ENCODE measurements at places on chromosomes 12 and 14.

- DNase-seq: no peak
These were observed 84.7 kb downstream of the TBC1D30 start for GRCh38 chr12:64909124-64909523.

DNA sequence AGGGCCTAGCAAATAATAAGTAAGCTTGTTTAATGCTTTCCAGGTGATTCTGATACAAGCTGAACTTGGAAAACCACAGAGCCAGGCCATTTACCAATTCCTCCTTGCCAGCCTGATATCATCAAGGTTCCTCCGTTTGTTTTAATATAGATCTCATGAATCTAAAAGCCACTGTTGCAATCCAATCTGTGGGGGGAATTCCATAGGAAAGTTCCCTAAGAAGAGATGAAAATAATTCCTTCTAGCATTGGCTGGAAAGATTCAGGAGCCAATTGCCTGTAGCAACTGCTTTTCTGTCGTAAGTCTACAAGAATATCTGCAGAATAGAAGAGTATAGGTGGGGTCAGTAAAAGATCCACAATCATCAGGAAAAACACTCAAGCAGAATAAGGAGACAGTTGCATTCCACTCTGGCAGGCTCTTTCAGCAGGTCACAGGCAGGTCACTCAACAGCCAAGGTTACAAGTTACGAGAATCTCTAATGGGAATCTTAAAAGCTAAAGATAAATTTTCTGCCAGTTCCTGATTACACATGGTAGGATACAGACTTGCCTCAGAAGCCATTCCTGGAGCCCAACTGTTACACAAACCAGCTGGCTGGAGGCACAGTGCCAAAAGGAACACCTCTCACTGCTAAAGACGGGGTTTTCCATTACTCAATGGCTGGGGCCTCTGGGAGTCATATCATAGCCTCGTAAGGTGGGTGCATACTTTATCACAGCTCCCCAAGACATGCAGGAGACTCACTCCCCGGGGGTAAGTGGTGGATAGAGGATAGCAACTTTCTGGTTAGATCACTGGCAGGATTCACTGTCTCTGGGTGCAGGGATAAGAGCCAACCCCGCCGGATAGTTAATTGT lies 43.6 kb downstream of the FGD6 start:
- no peak for DNase-seq

GRCh38 chr12:25894759-25895158 lies 63.7 kb upstream of the RASSF8 start:
- DNase-seq: no peak

- no peak for DNase-seq
These were observed 132.8 kb upstream of the CPSF6 start for GRCh38 chr12:69106482-69107118.

- no peak for DNase-seq
These were observed 407.7 kb upstream of the OR4E1 start for GRCh38 chr14:22081337-22081736.

- DNase-seq: no peak
These were observed 178.6 kb upstream of the PDE3A start for GRCh38 chr12:20189767-20190166.

DNA sequence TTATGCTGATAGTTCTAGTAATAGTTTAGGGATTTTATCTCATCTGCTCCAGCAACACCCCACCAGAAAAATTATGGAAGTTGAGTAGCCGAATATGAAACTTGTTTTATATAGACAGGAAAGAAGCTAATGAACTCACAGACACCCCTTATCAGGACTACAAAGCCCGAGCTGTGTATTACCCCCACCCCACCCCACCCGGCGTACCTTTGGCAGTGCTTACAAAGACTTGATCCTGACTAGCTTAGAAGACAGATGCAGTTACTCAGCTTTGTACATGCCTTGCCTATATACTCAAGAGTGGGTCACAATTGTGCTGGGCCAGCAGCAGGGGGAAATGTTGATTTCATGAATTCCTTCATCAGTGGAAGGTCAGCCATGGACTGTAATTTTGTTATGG lies 22.4 kb downstream of the PROX2 start:
- no peak for DNase-seq

- no peak for DNase-seq
These were observed 180.0 kb downstream of the DAD1 start for GRCh38 chr14:22409006-22409405.

DNA sequence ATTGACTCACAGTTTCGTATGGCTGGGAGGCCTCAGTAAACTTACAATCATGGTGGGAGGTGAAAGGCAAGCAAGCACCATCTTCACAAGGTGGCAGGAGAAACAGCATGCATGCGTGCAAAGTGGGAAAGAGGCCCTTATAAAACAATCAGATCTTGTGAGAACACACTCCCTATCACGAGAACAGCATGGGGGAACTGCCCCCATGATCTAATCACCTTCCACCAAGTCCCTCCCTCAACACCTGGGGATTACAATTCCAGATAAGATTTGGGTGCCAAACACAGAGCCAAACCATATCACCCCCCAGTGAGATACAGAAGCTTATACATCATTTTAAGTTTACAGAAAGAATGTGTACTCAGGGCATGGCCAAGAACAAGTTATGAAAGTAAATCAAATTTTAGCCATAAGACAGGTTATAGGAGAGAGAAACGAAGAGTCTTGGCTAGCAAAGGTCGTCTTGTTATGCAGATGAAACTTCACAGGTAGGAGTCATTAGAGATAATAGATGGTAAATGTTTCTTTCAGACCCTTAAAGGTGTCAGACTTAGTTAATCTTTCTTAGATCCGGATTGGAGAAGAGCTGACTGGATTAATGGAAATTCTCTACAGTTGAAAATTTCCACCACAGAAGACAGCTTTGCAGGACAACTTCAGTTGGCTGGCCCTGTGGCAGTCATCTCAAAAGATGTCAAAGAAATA lies 79.8 kb upstream of the SEL1L start:
- no peak for DNase-seq

- no peak for DNase-seq
These were observed 268.1 kb upstream of the RMST start for GRCh38 chr12:97194546-97194945.

DNA sequence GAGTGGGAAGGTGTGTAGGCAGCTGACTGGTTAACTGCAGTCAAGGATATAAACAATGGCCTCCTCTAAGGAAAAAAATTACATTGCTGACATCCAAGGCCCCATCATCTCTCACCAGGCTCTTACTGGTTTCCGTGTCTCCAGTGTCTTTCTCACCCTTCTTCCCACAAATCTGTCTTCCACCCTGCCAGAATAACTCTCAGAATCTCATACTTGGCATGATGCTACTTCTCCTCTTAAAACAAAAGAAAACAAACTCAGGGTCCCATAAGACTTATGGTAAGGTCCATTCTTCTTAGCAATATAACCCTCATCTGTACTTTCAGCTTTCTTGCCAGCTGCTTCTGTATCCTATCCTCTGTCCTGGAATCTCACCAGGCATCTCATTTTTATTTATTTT lies 68.9 kb downstream of the SUSD6 start:
- no peak for DNase-seq

DNA sequence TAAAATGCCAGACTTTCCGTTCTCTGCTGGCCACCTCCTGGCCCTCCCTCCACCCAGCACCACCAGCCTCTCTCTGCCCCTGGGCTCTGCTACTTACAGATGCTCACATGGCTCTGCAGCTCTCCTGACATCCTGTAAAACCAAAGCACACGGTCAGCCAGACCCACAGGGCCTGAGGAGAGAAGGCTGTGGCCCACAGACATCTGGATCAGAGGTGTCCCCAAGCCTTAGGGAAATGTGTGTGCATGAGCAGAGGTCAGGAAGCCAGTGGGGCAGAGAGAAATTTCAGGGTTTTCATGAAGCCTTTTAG lies 11.5 kb downstream of the KRT77 start:
- DNase-seq: no peak

GRCh38 chr14:52700701-52701172 lies 5.4 kb upstream of the ERO1A start:
- no peak for DNase-seq

DNA sequence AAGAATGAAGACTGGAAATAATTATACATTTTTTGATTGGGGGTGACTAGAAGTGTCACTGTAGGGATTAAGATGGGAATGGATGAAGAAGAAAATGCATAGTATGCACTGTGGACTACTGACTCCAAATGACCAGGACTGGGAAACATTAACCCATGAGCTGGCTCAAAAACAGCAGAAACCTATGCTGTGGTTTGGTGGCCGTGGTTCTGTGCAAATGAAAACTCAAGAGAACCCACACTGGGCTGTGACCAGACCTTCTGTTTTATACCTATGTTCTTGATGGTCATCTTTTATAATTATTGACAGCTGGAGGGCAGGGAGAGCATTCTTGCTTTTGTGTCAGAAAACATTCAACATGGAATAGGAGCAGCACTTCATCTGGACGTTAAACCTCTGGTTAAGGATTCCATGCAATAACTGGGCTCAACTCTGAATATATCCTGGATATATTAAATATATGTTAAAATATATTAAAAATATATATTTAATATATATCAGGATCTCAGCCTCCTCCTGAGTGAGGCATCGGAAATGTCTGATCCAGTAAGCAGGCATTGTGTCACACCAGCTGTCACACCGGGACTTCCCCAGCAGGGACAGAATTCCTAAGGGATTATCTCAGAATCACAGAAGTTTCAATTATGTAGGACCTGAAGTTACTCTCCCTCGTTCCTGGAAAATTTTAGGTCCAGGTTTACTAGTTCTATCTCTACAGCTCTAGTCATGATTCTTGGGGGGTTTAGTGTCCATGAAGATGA lies 48.5 kb downstream of the BBS10 start:
- no peak for DNase-seq

DNA sequence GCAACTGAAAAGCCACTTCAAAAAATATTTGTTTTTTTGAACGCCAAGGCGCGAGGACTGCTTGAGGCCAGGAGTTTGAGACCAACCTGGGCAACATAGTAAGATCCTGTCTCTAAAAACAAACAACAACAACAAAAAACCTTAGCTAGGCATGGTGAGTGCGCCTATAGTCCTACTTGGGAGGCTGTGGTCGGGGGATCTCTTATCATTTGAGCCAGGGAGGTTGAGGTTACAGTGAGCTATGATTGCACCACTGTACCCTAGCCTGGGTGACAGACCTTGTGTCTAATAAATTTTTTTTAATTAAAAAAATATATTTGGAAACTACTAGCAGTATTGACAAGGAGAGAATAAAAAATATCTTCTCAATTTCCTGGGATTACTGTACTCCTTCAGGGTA lies 113.1 kb downstream of the TRAFD1 start:
- DNase-seq: no peak

- DNase-seq: no peak
These were observed 1.2 kb upstream of the RHOJ start for GRCh38 chr14:63203015-63203414.

- DNase-seq: no peak
These were observed 10.2 kb upstream of the CLMN start for GRCh38 chr14:95329941-95330340.

- DNase-seq: no peak
These were observed 17.3 kb upstream of the TMEM233 start for GRCh38 chr12:119576118-119576810.

GRCh38 chr14:23182372-23183157 lies 895 bp downstream of the SLC7A8 start:
- peak; percentile 66 for DNase-seq

DNA sequence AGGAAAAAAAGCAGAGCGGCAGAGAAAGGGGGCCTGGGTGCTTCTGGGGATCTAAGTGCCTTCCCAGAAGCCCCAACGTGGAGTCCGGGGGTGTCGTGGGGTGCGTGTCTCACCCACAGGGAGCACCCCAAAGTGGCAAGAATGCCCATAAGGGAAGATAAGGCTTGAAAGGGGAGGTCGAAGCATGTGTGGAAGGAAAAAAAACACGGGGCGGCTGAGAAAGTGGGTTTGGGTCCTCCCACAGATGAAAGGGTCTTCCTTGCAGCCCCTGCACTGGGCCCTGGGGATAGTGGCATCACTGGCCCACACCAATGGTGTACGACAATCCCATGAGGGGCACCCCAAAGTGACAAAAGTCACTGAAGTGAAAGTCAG lies 275.5 kb downstream of the ALG10 start:
- no peak for DNase-seq

- no peak for DNase-seq
These were observed 22.4 kb downstream of the SLC7A8 start for GRCh38 chr14:23160924-23161522.

DNA sequence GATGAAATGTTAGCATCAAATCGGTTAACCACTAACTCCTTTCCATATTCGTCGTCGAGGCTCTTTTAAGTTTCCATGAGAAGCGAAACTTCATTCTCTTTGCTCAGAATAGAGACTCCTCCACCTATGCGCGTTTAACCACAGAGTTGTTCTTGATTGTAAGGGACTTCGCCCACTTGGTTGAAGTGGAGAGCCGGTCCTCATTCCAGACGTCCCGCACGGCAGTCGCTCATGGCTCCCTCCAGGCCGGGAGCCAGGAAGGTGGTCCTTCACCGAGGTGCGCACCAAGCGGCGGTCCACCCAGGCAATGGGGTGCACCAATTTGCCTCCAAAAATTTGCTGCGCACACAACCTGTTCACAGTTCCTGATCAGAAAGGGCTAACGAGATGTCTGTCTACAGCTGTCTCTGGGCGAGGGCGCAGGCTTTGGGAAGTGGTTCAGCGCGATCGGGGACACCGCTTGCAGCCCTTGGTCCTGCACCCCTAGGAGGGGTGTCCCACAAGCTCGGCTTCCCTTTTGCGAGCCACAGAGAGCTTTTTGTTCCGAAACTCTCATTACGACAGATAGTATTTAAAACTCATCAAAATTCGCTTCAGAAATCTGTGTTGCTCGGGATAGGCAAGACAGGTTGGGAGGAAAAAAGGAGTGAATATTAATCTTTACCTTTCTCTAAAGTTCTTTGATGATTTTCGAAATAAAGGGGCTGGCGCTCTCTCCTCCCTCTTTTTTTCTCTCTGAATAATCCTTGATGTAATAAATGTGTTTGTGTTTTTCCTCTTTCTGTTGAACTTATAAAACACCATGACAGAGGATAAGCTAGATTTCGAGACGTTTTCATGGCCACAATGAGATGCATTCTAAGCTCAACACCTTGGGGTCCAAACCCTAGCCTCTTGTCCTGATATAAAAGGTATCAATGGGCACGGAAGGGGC lies 6.4 kb upstream of the ALX1 start:
- DNase-seq: peak; percentile 9

DNA sequence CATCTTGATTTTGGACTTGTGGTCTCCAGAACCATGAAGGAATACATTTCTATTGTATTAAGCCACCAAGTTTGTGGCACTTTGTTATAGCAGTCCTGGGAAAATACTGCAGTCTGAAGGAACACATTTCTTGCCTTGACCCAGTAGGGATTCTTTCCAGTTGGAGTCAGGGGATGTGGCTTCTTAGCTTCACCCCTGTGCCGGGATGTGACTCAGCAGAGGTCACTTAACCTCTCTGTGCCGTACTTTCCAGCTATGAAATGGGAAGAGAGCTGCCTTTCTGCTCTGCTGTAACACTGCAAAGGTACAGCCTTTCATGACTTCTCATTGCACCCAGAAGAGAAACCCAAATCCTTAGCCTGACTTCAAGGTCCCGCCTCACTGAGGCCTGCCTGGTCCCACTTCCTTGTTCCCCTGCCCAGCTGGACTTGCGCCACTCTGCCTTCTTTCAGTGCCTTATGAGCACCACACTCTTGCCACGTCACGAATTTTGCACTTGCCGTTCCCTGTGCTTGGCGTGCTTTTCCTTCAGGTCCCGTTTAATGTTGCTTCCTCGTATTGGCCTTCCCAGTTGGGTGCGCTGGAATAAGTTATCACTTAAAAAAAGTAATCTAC lies 24.2 kb downstream of the CHST11 start:
- DNase-seq: no peak

- DNase-seq: peak; percentile 59
These were observed 1.5 kb downstream of the WNK1 start for GRCh38 chr12:753611-754472.

GRCh38 chr12:50101663-50102062 lies 2.1 kb upstream of the GPD1 start:
- no peak for DNase-seq

Data from nephron progenitor cell (in vitro differentiated cells).